Heart left ventricle (tissue), 16 donors: ENCODE measurements at places on chromosomes 7 and 10. TPM values are rescaled to one million over a fixed set of nuclear protein-coding genes. Genes with fewer than 3 reads are reported as not detected.

SLC26A5 gene
- not detected for total RNA-seq

WIPF3 gene
- 7.0 TPM for total RNA-seq

TLX1 gene
- not detected for total RNA-seq

NEUROD6 gene
- total RNA-seq = not detected

NUTM2E gene
- not detected for total RNA-seq

- no peak for DNase-seq
Measured at GRCh38 chr10:48835781-48836180, 103.9 kb downstream of the LRRC18 start.

DNA sequence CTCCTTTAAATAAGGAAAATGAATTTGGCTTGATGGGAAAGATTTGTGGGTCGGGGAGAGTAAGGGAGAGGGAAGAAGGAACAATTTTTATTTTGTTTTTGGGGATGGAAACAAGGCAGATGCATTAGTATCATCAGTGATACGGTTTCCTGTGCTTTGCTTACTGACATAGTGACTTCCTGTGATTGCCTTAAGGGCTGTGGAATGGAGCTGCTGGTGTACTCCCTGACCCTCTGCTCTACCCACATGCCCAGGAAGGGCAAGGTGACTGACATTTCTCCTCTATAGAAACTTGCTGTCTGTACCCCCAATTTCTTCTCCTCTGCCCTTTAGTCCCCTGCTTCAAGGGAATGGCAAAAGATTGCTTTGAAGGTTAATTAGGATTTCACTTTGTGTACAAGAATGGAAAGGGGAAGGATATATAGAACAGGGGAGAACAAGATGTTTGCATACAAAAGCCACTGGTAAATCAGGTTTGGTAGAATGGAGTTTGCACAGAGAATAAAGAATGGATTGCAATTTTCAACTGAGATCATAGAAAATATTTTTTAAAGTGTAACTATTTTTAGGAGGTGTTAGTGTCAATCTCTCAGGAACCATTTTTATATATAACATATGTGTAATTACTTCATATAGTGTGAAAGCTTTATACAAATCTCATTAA is 129.0 kb upstream of the AGR3 start:
- no peak for DNase-seq

DNA sequence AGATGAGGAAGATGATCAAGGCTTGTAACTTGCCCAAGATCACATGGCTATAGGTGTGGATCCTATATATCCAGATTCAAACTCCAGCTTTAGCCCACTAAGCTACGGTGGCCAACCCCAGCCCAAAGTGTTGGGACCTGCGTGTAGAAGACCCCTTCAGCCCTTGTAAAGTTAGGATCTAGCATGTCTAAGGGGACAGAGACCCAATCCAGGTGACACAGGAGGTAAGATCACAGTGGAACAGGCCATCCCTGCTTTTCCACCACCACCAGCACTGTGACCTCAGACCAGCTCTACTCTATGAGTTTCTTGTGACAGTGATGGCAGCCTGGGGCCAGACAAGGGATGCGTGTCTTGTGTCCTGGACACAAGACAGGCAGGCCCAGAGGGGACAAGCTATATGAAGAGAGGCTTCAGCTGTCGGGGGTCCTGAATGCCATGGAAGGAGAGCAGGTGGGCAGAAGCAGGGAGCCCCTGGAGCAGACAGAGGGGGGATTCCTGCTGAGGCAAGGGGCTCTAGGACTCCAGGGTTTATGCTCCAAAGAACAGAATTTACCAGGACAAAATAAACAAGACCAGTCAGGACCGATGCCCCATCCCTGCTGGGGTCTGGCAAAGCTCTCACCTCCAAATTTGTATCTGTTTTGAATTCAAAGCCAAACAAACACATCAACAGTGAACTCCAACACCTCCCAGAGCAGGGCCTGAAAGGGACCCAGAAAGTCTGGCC is 10.4 kb downstream of the GPRIN2 start:
- DNase-seq = peak; percentile 13

DNA sequence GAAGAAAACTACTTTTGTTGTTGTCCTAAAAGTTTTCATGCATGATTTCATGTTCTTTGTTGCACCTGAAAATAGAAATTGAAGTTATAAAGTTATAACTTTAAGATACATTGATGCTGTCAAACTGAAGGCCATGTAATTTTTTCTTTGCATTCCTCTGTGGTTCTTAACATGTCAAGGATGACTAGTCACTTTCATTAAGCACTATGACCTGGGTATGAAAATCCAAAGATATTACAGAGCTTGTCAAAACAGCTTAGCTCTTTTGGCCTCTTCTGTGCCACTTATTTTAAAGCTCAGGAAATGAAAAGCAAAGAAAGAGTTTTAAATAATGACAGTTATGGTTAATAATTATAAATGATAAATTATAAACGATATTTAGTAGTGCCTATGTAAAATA is 241.6 kb upstream of the CACNA2D1 start:
- DNase-seq = no peak

GRCh38 chr7:147765301-147765700 is 825.3 kb upstream of the C7orf33 start:
- DNase-seq = no peak
